ENCODE measurements at places on chromosomes 11 and 22.

GRCh38 chr11:111836721-111837120 is 34.7 kb downstream of the ALG9 start:
- no peak for DNase-seq

- DNase-seq: no peak
These were observed 4.7 kb downstream of the WNT7B start for GRCh38 chr22:45972091-45972888.

- DNase-seq: no peak
These were observed at the start of gene SLC22A9 for GRCh38 chr11:63369165-63369970. Gene SLC22A9 (plus strand): TSS chr11:63369785. CDS start chr11:63370057, 272 bp downstream.

GRCh38 chr11:1152316-1153104 is 5.2 kb upstream of the MUC5AC start:
- DNase-seq: no peak

- no peak for DNase-seq
These were observed 35.1 kb downstream of the TTC17 start for GRCh38 chr11:43393765-43394355.

GRCh38 chr11:63839508-63840355 is 822 bp downstream of the MARK2 start:
- DNase-seq: no peak

GRCh38 chr11:57432149-57432561 is 5.2 kb upstream of the SLC43A3 start:
- no peak for DNase-seq

GRCh38 chr22:27386186-27386585 is 415.4 kb downstream of the MN1 start:
- DNase-seq: no peak

- no peak for DNase-seq
These were observed 11.0 kb upstream of the PLAAT2 start for GRCh38 chr11:63573881-63574855.

- DNase-seq: peak; percentile 66
These were observed 17.5 kb downstream of the PDGFD start for GRCh38 chr11:104146421-104146820.

DNA sequence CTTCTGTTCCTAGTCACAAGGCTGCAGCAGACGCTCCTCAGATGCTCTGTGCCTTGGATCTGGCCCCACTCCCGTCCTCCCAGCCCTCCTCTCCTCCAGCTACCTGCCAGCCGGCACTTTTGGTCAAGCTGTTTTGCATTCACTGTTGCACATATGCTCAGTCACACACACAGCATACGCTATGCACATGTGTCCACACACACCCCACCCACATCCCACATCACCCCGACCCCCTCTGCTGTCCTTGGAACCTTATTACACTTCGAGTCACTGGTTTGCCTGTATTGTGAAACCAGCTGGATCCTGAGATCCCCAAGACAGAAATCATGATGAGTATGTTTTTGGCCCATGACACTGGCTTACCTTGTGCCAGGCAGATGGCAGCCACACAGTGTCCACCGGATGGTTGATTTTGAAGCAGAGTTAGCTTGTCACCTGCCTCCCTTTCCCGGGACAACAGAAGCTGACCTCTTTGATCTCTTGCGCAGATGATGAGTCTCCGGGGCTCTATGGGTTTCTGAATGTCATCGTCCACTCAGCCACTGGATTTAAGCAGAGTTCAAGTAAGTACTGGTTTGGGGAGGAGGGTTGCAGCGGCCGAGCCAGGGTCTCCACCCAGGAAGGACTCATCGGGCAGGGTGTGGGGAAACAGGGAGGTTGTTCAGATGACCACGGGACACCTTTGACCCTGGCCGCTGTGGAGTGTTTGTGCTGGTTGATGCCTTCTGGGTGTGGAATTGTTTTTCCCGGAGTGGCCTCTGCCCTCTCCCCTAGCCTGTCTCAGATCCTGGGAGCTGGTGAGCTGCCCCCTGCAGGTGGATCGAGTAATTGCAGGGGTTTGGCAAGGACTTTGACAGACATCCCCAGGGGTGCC is 109.8 kb downstream of the BCR start:
- DNase-seq: no peak

DNA sequence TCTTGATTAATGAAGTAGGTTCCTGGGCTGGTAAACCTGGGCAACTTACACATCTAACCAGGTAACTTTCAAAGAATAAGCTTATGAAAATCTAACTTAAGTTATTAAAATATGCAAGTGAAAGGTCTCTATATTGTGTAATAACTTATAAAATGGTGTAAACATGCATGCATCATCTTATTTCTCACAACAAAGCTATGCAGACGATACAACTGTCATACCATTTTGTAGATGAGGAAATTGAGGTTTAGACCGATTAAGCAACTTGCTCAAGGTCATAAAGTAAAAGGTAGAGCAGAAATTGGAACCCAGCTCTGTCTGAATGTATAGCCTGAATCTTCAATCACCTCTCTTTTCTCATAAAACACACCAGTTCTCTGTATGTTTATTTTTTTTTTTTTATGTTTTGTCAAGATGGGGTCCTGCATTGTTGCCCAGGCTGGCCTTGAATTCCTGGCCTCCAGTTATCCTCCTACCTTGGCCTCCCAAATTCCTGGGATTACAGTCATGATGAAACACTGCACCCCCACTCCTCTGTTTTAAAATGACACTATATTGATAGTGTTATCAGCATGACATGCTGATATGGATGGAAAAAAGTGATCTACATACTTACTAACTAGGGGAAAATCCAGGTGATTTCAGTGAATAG is 109.6 kb downstream of the SGSM3 start:
- no peak for DNase-seq

- peak; percentile 91 for DNase-seq
These were observed 63.0 kb downstream of the GAB2 start for GRCh38 chr11:78354408-78355308.

DNA sequence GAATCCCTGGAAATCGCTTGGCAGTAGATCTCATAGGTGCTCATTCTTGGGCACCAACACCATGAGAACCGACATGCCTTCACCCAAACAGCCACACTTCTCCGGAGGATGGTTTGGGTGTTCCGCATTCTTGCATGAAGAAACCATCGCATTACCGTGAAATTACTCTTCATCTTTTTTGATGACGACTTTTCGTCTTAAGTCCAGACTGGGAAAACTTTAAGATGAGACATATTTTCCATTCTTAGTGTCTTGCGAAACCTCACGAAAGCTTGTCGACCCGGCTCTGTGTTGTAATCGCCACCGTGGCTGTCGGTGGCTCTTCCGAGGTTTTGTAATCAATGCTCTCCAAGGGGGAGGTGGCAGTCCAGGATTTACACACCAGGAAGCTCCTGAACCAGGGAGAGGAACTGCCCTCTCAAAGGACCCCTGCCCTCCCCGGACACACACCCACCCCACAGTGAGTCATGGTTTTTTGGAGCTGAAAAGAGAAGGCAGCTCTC is 1.7 kb downstream of the TOM1 start:
- DNase-seq: no peak

DNA sequence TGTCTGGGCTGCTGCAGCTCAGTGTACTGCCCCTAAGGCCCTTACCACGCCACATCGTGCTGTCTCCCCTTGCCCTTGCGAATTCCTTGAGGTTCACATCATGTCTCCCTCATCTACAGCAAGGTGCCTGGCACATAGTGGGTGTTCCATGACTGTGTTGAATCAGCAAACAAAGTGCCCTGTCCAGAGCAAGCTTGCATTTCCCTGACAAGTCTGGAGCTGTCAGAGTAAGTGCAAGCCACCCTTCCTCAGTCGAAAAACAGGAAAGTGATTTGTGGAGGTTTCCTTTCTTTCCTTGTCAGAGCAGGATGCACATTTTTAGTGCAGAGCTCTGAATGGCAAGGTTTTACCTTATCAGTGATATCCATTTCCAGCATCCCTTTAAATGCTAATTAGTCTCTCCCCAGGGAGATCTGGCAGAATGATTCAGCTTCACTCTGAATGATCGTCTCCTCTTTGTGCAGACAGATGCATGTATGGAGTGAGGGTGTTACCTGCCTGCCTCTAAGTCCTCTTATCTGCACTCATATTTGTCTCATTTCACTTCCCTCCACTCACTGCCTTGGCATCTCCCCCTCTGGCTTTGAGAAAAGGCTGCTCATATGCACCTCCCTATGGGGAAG is 331.2 kb downstream of the TMEM135 start:
- DNase-seq: peak; percentile 54

- no peak for DNase-seq
These were observed 5.9 kb downstream of the TPST2 start for GRCh38 chr22:26584010-26584409.

DNA sequence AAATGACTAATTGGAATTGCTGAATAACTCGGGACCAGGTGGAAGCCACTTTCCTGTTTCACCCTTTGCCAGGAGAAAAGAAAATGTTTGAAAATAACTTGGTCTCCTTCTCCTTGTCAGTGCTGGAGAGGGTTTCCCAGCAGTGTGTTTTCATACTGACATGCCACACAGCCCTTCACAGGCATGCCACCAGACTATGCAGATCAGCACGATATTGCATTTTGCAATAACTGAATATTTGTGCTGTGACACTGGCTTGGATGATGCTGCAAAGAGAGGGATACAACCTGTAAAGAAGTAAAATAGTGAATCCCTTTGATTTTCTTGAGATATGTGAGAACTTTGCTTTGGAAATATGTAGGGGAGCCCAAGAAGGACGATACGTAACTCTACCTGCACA is 200.0 kb upstream of the NAV2 start:
- no peak for DNase-seq

- DNase-seq: no peak
These were observed 236.5 kb downstream of the ST3GAL4 start for GRCh38 chr11:126591966-126592489.

- peak; percentile 49 for DNase-seq
These were observed 14.5 kb upstream of the ARHGAP42 start for GRCh38 chr11:100672498-100673033.

DNA sequence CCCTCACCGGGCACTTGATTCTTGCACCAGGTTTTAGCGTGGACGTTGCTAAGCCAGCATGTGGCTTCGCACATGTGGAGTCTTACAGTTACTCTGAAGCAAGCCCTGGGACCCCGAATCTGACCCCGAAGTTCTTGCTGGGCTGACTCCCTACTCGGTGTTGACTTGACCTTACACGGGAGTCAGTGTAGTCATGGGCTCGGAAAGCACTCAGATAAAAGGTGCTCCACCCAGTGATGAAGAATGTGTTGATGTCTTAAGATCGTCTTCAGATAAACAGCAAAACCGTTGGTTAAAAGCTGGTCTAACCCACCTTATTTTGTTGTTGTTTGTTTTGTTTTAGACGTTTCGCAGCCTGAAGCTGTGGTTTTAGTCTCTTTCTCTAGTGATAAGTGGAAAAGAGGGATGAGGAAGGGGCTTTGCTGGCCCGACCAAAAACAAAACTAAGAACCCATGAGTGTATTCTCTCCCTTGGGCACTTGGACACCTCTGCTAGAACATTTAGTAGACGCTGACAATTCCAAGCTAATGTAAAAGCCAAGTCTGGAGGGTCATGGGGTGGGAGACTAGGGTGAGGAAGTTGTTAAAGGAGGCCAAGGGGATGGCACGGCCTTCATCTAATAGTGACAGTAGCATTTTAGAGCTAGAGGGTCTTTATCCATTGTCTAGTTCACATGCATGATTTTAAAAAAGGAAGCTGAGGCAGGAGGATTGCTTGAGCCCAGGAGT is 69.9 kb downstream of the BCR start:
- DNase-seq: no peak
